GM04503 (cell line): ENCODE measurements at places on chromosomes 5 and 9.

DNA sequence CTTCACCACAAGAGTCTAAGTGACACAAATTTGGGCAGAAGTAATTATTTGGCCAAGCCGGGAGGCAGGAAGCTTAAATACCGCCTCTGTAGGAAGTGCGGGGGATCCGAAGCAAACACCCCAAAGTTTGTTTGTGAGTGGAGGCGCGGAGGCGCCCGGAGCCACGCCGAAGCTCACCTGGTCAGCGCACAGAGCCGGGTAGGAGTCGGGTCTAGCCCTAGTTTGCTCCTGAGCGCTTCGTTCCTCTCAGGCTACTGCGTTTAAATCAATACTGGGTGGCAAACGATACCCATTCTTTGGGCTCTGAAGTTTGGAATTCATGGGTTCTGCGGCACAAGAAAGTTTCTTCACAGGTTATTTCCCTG lies 855 bp downstream of the MCC start:
- DNase-seq = no peak

- no peak for DNase-seq
These were observed 110.7 kb upstream of the MAMDC2 start for GRCh38 chr9:69932901-69933300.

GRCh38 chr5:145937432-145938250 lies 1.3 kb downstream of the SH3RF2 start:
- no peak for DNase-seq

DNA sequence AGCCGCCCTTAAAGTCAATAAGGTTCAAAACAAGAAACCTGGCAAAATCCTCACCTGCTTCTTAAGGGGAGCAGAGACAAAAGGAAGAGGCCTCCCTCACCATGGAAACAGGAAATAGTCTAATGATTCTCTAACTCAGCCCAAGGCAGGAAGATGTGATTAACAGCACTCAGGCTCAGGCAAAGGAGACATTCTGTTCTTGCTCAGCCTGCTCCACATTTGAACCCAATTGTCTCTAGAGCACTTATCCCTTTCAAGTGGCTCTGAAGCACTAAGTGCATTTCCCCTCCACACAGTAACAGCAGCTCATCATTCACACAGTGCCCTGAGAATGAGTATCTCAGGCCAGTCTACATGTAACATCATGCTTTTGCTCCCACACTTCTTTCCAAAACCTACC lies 72.3 kb downstream of the NIPSNAP3B start:
- DNase-seq = no peak

- no peak for DNase-seq
These were observed 684.1 kb downstream of the SEMA5A start for GRCh38 chr5:8861764-8862163.

DNA sequence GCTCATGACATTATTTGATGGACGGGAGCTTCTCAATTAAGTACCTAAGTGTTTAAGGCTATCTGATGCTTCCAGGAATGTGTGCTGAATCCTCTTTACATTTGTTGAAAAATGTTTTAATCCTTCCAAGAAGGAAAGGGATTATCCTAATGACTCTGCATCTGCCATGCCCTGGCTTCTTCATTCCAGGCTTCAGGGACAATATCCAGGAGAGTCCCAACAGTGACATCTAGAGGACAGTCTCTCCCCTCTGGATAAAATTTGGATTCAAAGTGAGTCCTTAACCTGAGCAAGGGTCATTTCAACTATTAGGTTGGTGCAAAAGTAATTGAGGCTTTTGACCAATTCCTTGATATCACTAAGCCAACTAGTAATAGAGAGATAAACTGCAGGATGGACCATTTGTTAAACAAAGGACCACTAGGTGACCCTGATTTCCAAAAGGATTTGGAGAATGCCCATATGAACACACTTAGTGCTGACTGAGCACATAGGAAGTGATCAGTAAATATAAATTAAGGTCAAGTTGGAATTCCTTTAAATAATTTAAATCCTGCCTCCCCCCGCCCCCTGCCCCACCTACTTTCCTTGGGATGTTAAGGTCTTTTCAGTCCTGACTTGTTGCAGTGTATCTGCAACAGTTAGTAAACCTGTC lies 19.1 kb downstream of the TNFSF8 start:
- peak; percentile 24 for DNase-seq

GRCh38 chr5:143168921-143169810 lies 234.3 kb downstream of the NR3C1 start:
- DNase-seq = no peak

- no peak for DNase-seq
These were observed 4.7 kb downstream of the ATP6V0E1 start for GRCh38 chr5:172988276-172988675.

DNA sequence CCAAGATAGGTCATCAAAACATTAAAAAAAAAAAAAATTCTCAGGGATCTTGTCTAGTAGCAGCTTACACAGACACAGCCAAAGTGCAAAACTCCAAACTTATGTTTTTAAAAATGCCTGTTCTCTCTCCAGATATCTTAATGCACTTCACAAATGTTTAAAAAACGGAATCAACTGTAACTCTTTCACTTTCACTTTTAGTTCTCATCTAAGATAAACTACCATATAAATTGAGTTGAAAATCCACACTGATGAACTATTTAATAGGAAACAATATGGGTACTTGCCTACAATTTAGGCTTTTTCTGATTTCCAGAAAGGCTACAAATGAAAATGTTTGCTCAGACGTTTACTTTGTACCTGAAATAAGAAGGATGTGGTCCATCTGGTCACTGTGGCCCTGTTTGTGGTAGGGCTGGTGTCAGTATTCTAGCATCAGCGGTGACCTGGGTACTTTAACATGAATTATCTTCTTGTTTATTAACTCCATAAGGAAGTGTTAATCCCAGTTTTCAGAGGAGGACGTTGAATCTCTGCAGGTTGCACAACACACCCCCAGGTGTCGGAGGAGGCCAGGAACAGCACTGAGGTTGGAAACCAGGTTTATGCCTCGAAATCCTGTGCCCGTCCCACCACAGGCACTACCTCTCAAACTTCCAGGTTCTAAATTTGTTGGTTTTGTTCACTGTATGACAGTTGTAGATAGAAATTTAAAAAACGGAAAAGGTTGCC lies 13.3 kb upstream of the LPCAT1 start:
- DNase-seq = no peak

DNA sequence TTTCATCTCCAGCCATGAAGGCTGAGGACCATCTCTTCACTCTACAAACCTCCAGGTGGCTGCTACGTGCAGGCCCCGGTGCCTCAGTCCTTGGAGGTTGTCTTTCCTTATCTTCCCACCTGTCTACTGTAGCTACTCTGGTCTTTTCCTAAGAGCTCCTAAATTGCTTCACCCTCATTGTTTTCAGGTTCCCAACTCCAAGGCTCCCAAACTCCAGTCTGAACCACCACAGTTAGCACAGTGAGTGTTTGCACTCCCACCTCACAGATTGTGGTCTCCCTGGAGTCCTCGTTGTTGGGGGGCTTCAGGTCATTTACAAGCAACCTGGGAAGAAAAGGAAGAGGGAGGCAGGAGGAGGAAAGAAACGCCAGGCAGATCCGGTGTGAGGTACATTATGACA lies 85.3 kb downstream of the NSUN2 start:
- DNase-seq = no peak

- DNase-seq = no peak
These were observed 213.0 kb downstream of the FBXL17 start for GRCh38 chr5:108168915-108169314.

- DNase-seq = peak; percentile 93
These were observed 27.3 kb upstream of the TGFBI start for GRCh38 chr5:136001466-136001981.

DNA sequence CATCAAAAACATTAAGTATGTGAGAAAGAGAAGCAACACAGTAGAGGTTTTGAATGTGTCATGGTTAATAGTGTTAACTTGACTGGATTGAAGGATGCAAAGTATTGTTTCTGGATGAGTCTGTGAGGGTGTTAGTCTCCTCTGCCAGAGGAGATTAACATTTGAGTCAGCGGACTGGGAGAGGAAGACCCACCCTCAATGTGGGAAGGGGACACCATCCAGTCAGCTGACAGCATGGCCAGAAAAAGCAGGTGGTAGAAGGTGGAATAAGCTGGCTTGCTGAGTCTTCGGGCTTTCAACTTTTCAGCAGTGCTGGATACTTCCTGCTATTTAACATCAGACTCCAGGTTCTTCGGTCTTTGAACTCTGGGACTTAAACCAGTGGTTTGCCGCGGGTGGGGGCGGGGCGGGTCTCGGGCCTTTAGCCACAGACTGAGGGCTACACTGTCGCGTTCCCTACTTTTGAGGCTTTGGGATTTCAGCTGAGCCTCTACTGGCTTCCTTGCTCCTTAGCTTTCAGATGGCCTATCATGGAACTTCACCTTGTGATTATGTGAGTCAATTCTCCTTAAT lies 309.9 kb upstream of the ST8SIA4 start:
- no peak for DNase-seq

GRCh38 chr9:92245005-92245797 lies 48.3 kb downstream of the IARS1 start:
- peak; percentile 39 for DNase-seq

DNA sequence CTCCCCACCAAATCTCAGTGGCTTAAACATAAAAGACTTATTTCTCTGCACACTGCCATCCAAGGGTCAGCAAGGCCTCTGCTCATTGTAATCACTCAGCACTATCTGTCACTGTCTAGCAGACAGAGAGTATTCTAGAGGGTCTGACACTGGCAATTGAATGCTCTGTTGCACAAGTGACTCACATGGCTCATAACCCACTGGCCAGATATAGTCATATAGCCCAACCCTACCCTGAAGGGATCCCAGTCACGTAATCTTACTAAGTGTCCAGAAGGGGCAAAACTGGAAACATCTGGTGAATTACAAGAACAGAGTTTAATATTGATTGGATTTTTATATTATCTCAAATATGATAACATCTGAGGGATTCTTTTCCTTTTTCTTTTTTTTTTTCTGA lies 80.7 kb downstream of the TSSK1B start:
- no peak for DNase-seq

DNA sequence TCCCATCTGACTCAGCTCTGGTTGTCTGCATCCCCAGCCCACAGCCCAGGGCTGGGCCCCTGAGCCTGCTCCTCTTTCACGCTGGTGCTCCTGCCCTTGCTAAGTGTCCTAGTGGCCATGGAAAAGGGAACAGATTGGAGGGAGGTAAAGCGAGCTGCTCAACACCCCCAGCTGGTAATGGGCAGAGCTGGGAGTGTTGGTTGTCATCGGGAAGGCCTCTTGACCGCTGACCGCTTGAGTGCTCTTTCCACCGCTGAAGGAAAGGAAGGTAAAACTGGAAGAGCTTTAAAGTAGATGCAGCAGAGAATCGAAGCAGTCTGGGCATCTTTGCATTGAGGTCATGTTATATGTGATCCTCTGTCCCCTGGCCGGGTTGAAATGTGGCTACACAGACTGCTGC lies 60.2 kb downstream of the CRB2 start:
- no peak for DNase-seq

- DNase-seq = no peak
These were observed 384.7 kb downstream of the ANXA1 start for GRCh38 chr9:73536403-73536802.

DNA sequence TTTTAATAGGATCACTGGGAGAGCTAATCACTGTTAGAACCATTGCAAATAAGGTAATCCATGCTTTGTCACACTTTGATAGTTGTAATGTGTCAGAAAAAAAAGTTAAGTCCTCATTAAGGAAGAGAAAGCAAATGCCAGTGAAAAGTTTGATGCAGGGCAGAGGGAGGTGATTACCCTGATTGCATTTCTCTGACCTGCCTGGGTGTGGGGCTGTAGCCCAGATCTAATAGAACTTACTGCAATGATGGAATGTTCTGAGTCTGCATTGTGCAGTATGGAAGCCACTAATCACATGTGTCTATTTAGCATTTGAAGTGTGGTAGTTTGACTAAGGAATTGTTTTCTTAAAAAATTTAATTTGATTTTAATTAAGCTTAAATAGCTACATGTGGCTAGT lies 202.7 kb downstream of the ATP10B start:
- no peak for DNase-seq

DNA sequence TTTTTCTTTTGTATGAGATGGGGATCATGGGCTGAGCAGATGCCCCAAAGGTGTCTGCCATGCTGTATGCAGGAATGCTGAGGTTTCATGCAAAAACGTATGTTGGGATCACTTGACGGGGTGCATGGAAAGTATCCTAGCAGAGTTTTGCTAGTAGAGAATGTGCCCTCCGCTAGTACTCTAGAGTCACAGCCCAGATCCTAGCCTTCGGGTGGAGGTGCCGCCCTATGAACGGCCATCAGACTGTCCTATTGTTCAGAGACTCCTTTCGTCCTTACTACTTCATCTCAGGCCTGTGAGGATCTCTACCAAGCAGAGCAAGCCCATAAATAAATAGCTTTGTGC lies 69.6 kb upstream of the SPATA31E1 start:
- no peak for DNase-seq

- DNase-seq = no peak
These were observed 27.5 kb downstream of the CAVIN4 start for GRCh38 chr9:100605405-100605804.

DNA sequence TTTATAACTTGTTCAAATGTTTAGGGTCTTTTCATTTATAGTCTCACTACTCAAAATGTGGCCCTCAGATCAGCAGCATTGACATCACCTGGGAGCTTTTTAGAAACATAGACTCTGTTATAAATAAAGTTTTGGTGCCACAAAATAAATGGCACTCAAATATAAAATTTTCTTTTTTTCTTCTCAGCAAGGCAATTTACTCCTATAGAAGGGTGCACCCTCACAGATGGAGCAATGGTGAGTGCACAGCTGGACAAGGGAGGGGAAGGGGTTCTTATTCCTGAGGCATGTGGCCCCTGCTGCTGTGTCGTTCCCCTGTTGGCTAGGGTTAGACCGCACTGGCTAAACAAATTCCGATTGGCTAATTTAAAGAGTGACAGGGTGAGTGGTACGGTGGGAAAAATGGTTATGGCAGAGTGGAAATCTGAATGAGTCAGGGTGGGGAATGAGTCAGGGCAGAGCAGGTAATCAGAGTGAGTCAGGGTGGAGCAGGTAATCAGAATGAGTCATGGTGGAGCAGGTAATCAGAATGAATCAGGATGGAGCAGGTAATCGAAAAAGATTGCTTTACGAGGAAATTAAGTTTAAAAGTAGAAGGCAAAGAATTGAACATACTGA lies 31.8 kb upstream of the C7 start:
- no peak for DNase-seq

DNA sequence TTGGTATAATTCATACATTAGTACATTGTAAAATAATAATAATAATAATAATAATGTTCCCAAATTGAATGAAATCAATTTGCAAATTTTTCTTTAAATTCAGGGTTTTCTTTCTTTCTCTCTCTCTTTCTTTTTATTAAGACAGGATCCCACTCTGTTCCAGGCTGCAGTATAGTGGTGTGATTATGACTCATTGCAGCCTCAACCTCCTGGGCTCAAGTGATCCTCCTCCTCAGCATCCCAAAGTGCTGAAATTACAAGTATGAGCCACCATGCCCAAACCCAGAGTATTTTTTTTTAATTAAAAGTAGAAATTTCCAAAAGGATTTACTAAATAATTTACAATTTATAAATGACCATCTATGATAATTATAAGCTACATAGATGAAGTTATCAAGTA lies 117.7 kb downstream of the HOMER1 start:
- no peak for DNase-seq

GRCh38 chr9:97388721-97389238 lies 23.1 kb upstream of the TDRD7 start:
- no peak for DNase-seq

- DNase-seq = no peak
These were observed 65.3 kb upstream of the CXCL14 start for GRCh38 chr5:135643881-135644766.
